ENCODE measurements at places on chromosomes 12 and 14.

DNA sequence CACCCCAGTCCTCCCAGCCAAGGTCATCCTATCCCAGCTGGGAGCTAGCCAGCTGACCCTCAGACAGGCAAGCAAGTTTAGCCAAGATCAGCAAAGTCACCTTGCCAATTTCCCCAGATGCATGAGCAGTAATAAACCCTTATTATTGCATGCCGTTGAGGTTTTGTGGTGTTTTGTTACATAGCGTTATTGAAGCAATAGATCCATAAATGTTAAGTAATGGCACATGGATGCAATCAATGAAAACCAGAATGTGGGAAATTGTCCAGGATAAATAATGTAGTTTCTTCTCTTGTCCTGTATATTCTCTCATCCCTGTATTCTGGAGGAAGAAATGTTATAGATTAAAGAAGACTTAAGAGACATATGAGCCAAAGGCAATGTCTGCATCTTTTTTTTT, 18.0 kb upstream of the TMEM260 start:
- DNase-seq: no peak

- no peak for DNase-seq
These were observed 452.4 kb upstream of the SEL1L start for GRCh38 chr14:81986005-81986404.

DNA sequence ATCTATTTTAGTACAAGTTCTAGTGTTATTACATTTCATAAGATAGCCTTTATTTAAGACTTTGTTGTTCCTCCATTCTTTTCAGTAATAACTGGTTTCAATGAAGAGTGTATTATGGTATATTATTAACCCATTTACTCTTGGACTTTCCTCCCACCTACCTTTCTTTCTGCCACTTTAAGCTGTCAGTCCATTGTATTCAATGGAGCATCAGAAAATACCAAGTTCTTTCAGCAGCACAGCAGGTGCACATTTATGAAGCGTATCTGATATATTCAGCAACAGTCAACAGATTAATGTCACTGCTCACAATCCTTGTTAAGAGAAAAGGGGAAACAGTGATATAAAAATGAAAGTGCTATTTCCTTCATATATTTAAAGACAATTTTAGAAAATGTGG, 660.9 kb downstream of the C12orf50 start:
- no peak for DNase-seq

DNA sequence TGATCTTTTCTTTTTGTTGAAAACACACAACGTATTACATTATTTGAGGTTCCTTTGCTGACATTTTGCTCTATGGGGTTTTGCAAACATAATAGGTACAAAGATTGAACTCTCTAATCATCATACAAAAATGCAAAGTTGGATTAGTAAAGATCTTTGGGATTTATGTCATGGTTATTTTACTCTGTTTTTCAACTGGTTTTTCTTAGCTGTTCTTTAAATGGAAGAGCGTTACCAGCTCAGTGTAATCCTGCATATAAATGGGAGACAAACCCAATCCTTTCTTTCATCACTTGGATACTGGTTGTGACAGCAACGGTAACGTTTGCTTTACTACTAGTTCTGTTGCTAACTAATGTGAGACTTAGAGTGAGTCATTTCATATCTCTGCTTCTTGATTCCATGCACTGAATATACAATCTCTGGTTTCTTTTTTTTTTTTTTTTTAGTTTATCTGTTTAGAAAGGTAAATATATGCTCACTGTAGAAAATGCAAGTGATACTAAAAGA, 104.9 kb upstream of the NOVA1 start:
- no peak for DNase-seq

GRCh38 chr14:90720832-90721231, 95.4 kb downstream of the TTC7B start:
- no peak for DNase-seq

GRCh38 chr14:90659156-90659555, 157.1 kb downstream of the TTC7B start:
- no peak for DNase-seq

DNA sequence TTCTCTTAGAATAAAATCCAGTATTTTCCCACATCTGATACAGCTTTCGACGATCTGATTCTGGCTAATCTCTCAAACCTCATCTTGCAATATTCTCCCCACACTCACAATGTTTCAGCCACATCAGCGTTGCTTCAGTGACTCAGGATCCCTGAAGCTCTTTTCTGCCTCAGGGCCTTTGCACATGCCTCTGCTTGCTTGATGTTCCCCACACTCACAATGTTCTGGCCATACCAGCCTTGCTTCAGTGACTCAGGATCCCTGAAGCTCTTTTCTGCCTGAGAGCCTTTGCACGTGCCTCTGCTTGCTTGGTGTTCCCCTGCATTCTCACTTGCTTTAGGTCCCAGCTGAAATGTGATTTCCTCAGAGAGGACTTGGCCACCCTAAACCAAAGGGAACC, 2.6 kb downstream of the C12orf42 start:
- no peak for DNase-seq

GRCh38 chr12:23128462-23128861, 503.5 kb downstream of the ETNK1 start:
- no peak for DNase-seq

GRCh38 chr14:100191584-100192249, 32.3 kb upstream of the DEGS2 start:
- DNase-seq: no peak

GRCh38 chr12:124464062-124464461, 103.3 kb downstream of the NCOR2 start:
- no peak for DNase-seq

DNA sequence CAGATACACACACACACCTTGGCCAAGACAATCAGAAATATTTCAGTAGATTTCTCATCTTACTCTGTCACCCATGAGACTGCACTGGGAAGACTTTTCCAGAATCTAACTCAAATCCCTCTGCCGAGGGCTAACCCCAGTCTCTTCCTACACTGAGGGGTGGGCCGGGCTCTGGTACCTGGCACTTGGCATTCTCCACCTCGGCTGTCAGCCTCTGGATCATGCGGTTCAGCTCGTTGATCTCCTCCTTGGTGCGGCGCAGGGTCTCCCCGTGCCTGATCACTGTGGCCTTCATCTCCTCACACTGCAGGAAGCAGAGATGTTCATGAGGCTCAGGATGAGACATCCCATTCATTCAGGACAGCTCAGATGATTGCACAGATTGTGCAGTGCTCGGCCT, 4.9 kb downstream of the KRT83 start:
- DNase-seq: no peak

DNA sequence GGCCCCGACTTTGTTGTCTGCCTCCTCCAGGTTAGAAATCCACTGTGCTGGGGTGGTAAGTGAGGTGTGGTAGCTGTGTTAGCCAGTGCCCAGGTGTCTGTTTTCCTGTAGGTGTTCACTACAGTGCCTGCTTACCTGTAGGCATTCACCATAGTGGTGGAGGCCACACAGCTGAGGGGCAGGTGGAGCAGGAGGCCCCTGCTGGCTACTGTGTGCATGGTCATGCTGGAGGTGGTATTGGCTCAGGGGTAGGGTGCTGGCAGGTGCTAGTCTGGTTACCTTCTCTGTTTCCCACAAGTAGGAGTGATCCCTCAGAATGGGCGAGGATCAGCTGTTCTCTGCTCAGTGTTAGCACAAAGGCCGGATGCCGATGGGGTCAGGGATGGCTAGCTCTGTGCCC, 217.3 kb downstream of the SYT10 start:
- no peak for DNase-seq

- no peak for DNase-seq
These were observed 8.0 kb downstream of the BAZ1A start for GRCh38 chr14:34867199-34867598.

- no peak for DNase-seq
These were observed 352.2 kb downstream of the TMEM121 start for GRCh38 chr14:105878554-105878953.
